Epithelial cell of esophagus (primary cell): ENCODE measurements at places on chromosomes 7 and 10.

DNA sequence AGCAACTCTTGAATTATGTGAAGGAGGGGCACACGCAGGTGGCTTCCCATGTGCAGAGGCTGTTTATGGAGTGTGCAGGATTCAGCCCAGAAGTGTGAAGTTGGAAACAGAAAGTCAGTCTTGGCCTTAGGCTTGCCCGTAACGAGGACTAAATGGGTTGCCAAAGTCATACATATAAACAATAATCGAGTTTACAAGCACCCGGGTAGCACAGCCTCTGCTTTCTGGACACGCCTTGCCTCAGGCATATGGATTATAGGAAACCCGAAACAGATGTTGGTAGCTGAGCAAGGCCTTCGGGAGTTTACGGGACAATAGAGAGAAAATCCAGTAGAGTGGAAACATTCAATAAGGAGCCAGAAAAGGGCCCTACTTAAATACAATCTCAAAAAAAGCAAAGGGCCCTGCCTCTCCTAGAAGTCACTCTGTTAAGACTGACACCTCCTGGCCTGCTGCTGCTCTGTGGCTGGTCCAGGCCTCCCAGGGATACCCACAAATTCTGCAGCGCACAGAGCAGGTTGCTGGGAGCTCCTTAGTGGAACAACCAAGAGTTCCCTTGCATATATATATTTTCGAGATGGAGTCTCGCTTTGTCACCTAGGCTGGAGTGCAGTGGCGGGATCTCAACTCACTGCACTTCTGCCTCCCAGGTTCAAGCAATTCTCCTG lies 48.5 kb downstream of the SMKR1 start:
- DNase-seq = no peak

DNA sequence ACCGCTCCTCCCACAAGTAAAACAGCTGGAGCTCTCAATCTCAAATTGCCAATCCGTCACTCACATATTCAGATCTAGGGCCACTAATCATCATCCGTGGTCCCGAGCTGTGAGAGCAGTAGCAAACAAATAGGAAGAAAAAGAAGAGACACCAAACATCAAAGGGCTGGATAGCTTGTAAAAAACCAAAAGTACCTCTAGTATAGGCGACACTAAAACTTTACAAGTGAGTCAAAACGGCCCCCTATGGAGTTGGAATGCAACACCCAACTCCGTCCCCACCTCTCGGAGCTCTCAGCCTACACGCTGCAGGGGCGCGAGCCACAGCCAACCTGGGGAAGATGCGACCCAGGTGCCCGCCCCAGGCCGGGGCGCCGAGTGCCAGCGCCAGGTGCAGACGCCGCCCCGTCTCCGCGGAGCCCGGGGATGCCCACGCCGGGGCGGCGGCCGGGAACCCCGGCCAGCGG lies 581 bp downstream of the FAM3C start:
- peak; percentile 41 for DNase-seq

DNA sequence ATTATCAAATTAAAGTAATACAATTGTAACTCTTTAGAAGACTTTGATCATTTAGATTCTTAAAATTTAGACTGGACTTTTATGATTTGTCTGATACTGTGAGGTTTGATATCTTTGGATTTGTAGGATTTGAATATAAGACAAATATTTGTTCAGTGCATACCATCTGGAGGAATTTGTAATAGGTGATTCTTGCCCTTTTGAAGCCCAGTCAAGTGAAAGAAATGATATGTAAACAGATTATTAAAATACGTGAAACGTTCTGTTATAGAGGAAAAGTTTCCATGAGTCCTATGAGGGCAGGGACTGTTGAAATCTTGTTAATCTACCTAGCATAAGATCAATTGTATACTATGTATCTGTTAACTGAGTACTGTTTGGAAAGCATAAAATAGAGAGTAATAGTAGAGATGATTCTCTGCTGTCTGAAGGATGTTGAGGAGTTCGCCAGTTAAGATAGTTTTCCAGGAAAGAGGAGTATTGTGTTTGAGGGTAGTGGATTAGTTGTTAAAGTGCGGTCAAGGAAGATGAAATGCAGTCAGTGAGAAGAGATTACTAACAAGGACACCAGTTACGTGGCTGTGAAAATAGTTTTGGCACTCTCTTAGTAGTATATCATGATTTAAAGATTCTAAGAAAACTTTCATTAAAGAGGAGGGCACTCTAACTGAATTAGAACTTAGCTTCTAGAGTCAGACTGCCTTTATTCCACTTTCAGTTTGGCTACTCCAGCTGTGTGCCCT lies 14.4 kb downstream of the PDCD4 start:
- no peak for DNase-seq

DNA sequence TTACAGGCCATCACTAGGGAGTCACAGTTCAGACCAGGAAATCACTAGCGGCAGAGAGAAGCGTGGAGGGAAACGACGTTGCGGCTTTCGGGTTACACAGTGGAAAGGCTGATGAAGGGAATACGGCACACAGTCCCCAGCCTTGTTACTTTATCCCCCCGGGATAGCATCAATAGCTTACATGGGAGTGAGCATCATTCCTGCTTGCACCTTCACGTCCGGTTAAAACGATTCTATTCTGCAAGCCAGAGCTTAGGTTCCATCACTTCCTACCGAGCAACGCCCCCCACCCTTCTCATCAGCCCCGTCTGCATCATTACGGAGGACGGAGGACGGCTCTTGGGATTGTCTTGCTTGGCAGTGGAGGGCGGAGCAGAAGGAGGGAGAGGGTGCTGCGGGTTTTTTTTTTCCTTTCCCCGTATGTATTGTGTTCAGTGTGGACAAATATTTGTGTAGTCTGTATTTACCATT lies 124.9 kb downstream of the CLEC2L start:
- DNase-seq = no peak

DNA sequence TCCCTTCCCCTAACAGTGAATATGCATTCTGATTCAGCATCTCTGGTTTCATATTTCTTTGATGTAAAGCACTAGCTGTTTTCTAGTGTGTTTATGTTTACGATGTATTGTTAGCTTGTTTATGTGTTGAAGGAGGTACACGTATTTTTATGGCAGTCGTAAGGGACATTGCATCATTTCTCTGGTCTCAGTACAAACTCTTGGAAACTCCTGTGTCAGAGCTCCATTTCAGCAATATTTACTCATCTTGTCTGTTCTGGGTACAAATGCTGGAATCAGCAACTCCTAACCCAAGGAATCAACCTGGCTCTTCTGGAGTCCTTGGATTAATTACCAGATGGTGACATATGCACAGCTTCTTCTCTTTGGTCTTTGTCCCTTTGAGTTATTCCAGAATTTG lies 270.0 kb upstream of the PLXDC2 start:
- DNase-seq = no peak

- DNase-seq = no peak
Observed at GRCh38 chr10:14660831-14661230, 113.9 kb downstream of the FAM107B start.

GRCh38 chr10:92914478-92915325 lies 66.4 kb downstream of the EXOC6 start:
- DNase-seq = peak; percentile 63

DNA sequence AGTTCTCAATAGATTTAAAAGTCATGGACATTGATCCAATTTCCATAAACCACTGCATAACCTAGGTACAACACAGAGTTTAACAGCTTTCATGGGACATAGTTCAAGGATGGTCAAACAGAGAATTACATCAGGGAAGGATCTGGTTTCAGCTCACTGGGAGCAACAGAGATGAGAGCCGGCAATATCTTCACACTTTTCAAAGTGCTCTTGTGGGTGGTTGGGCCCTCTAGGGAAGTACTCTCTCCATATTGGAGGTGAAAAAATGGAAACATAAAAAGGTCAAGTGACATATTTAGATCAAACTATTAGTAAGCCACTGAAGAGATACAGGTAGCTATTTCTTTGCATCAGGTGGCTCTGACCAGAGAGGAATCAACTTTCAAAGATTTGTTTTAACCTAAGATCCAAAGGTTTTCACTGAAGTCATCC lies 61.8 kb upstream of the LRRN3 start:
- no peak for DNase-seq

DNA sequence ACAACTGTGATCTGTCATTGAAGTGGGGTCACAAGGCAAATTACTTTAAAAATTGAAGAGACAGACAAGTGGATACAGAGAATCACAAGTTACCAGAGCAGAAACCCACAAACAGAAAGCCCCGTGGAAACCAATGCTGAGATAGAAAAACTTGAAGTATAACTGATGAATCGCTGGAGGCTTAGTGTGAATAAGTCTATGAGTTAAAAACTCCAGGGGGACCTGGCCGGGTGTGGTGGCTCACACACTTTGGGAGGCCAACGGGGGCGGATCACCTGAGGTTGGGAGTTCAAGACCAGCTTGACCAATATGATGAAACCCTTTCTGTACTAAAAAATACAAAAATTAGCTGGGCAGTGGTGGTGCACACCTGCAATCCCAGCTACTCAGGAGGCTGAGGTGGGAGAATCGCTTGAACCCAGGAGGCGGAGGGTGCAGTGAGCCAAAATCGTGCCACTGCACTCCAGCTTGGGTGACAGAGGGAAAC lies 69.7 kb upstream of the ZNRF2 start:
- DNase-seq = no peak
